Epithelial cell of proximal tubule (primary cell): ENCODE measurements at places on chromosomes 2 and 18.

GRCh38 chr2:239103125-239104098 is 255.5 kb downstream of the TWIST2 start:
- no peak for DNase-seq

DNA sequence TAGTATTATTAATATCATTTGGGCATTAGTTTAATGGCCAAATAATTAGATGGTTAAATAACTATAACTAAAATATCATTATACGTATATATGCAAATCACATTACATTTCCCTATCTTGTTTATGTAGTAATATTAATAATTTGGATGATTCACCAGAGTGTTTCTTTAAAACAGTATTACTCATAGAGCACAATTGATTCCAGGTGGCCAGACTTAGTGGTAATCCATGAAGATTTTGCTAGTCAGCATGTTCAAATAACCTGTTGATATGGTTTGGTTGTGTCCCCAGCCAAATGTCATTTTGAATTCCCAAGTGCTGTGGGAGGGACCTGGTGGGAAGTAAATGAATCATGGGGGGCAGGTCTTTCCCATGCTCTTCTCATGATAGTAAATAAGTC is 782.3 kb downstream of the LRP1B start:
- no peak for DNase-seq

DNA sequence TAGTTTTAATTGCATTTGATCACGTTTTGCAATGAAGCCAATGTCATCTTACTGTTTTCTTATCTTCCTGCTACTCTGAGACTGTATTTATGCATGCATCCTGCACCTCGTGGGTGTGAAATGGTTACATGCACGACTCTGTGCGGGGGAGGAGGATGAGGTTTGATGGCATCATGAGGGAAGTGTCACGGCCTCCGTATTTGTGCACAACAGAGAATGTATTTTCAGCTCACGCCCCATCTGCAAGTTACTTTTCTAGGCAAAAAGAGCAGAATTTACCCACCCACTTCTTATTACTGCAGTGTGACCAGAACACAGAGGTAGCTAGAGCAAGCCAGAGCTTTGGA is 145.1 kb downstream of the TDRD15 start:
- DNase-seq: no peak

DNA sequence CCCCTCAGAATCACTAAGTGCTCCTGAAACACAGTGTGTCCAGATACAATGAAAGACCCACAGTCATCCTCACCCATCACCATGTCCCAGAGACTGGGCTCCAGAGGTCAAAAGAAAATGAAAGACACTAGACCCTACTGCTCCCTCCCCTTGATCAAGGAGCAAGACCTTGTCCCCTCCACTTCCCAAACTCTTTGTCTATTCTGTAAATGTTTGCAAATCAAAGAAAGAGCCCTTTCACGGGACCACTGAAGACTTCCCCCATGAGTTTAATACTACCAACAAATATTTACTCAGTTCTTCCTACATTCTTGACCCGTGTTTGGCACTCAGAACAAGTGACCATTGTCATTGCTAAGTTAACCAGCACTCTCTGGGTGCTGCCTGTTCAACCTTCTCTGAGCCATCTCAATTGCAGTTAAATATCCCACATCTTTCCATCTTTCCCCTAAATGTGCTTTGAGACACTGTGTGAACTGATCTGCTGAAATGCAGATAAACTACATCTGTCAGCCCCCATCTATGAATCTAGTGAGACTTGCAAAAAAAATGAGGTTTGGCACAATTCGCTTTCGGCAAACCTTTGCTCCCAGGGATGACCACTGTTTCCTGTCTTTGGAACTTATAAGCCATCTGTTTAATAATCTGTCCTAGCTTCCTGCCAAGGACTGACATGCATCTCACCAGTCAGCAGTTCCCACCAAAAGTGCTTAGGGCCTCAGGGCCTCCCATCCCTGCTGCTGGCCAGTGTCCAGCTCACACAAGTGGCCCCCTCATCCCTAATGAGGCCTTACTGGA is 170.3 kb downstream of the GFPT1 start:
- DNase-seq: no peak

- DNase-seq: peak; percentile 16
Measured at GRCh38 chr2:56741601-56742102, 557.9 kb downstream of the CCDC85A start.

DNA sequence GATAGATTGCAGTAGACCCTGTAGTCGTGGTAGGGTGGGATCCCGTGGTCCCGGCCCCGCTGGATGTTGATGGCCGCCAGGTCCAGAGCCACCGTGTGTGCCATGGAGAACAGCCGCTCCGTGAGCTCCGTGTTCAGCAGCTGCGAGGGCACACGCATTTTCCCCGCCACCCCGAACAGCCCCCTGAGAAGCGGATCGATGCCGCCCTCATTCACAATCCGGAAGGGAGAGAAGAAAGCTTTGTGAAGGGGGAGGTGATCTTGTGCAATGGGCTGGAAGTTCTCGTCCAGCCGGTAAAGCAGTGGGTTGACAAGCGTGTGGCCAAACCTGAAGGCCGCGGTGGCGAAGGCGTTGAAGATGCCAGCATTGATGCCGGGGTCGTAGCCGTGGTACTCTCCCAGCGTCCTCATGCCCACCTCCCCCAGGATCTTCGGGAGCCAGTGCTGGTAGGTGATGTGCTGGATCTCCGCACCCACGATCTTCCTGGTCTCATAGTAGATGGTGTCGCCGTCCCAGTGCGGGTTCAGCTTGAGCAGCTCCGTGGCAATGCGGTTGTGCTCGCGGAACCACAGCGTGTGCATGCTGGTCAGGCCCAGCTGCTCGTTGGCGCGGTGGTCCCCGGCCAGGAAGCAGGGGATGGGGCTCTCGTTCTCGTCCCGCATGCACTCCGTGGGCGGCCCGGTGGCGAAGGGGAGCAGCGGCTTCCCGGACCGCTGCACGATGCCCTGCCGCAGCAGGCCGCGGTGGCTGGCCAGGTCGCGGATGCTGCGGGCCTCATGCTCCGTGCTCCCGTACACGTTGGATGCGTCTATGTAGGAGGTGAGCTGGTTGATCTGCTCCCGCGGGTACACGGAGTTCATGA is 95.8 kb downstream of the PXDN start:
- no peak for DNase-seq

DNA sequence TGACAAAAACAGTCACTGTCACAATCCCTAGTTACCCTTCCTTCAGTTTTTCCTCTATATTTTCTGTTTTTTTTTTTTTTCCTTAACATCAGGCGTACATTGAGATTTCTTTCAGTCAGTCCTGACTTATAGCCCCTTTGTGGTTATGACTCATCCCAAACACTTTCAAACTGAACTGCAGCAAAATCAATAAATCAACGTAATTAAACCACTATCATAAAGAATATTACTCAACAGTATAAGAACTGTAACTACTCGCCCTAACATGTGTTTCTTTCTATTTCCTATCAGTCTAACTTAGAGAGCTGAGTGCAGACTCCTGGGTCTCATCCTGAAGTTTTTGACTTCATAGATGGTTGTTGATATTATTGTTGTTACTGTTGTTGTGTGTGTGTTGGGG is 523.5 kb downstream of the LRRTM4 start:
- DNase-seq: no peak
